Neural cell (in vitro differentiated cells): ENCODE measurements at places on chromosomes 6 and 20. TPM values are rescaled to one million over a fixed set of nuclear protein-coding genes. Genes with fewer than 3 reads are reported as not detected.

Gene BCAS1
- polyA plus RNA-seq = not detected in 2 replicates

Gene MYCT1
- not detected in 2 replicates for polyA plus RNA-seq

Gene EYA4
- polyA plus RNA-seq = 2.6 and 2.9 TPM in 2 replicates

Gene ZNF311
- polyA plus RNA-seq = 4.6 and 4.7 TPM in 2 replicates

Gene TNXB
- polyA plus RNA-seq = 3.3 and 3.6 TPM in 2 replicates
